ENCODE measurements at places on chromosomes 2 and 18. TPM values are rescaled to one million over a fixed set of nuclear protein-coding genes. Genes with fewer than 3 reads are reported as not detected.

GRCh38 chr2:212941361-212941760, 210.1 kb downstream of the IKZF2 start:
- DNase-seq: no peak

- DNase-seq: no peak
Measured at GRCh38 chr18:9048236-9048635, 54.3 kb upstream of the NDUFV2 start.

- DNase-seq: no peak
Measured at GRCh38 chr2:172951554-172951953, 124.1 kb upstream of the MAP3K20 start.

GRCh38 chr2:134195341-134195740, 58.5 kb upstream of the MGAT5 start:
- DNase-seq: no peak

DNA sequence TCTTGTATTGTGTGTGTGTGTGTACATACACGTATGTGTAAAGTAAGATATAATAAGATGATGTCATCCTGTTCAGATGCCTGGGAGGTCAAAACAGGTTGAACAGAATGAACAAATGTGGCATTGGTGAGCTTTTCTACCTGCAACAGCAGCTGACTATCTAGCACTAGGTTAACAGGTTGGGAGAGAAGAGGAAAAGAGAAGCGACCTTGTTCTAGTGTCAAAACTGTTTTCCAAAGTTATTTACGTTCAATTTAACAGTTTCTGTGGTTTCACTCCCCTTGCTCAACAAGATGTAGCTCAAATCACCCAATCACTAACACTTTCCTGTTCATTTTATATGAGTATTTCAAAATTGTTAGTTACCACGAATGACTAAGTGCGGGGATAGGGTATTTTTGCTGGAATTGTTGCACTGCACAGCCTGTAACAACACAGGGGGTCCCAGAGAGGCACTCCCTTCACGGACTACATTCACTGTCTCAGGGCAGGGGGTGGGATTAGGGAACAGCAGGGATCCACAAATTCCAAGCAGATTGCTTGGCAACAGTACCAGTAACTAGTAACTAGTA, 67.5 kb upstream of the DTNB start:
- peak; percentile 66 for DNase-seq

DNA sequence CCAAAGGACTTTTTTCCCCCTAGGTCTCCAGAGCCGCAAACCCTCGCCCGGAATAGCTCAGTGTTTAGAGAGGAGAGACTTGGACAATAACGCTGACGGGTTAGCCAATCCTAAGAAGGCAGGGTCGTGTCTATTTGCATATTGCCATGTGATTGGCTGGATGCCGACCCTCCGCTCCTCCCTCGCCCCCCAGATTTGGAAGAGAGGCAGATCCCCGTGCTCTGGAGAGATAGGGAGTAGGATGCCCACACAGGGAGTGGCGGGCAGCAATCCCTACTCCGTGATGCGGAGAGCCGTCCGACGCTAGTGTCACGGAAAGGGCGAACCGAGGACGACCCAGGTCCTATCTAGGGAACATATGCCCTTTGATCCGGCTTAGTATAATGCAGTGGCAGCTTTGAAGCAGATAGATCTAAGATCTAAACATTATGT, 1.4 kb downstream of the WNT6 start:
- peak; percentile 78 for DNase-seq

GRCh38 chr2:3610881-3611505, 16.1 kb downstream of the COLEC11 start:
- no peak for DNase-seq

GRCh38 chr2:37771600-37772088, 100.2 kb upstream of the CDC42EP3 start:
- DNase-seq: peak; percentile 83

DNA sequence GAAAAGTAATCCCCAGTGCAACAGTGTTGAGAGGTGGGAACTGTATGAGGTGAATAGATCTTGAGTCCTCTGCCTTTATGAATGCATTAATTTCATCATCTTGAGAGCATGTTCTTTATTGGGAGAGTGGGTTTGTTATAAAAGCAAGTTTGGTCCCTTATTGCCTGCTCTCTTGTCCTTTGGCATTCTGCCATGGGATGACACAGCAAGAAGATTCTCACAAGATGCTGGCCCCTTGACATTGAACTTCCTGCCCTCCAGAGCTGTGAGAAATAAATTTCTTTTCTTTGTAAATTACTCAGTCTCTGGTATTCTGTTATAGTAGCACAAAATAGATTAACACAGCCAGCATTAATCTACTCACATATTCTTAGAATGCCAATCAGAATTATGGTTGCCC, 108.6 kb downstream of the EHBP1 start:
- DNase-seq: peak; percentile 88

DNA sequence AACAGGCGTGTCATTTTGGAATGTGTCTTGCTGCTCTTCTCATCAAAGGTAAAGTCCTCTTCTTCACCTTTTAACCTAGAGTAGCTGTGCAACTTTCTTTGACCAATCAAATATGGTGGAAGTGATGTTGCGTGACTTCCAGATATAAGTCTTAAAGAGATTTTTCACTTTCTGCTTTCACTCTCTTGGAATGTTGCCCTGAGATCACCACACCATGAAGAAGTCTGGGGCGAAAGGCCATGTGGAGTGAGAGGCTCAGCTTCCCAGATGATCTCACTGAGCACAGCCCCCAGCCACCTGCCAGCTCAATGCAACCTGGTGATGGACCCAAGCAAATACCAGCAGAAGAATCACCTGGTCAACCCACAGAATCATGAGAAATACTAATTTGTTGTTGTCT, 7.1 kb upstream of the GALNT3 start:
- DNase-seq: no peak

DNA sequence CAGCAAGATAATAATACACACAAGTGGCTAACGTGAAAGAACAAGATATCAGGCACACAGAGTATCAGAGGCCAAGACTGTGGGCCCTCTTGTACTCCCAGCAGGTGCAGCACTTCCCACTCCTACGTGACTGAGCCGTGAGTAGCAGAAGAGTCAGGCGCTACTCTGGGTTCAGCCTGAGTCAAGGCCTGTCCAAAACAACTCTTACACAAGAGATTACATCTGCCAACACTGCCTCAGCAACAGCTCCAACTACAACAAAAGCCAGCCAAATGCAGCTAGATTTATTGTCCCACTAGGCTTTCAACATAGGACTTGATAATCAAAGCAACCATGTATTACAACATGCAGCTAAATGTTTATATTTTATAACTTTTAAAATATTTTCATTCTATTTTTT, 56.2 kb downstream of the ITSN2 start:
- DNase-seq: peak; percentile 89

DNA sequence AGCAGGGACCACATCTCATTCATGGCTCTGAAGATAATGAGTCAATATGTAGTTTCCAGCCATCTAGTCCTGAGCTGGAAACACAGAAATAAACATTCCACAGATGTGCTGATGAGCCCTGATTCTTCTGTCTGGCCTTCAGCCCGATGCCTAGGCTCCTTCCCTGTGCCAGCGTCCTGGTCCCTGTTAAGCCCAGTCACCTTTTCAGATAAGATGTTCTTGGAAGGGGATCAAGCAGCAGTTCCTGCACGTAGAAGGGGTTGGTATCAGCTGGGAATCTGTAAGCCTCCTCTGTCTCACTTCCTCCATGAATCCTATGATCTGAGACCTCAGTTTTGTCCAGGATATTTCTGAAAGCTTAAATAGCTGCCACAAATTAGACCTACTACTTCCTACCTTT, 149.3 kb downstream of the TTC32 start:
- DNase-seq: no peak

GRCh38 chr2:15761910-15762309, 170.2 kb downstream of the DDX1 start:
- DNase-seq: no peak

DNA sequence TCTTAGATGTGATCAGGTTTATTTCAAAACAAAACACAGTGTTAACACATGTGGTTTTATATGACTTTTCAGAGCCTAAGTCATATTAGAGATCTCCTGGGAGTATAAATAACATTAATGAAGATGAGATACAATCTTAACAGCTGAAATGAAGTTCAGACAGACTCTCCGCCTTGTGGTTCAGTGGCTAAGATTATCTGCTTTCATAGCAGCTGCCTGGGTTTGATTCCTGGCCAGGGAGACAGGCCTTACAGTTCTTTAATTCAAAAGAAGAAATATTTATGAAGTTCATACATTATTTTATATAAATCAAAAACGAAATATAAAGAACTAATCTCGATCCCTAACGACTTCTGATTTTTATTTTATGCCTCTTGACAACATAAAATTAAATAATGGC, 35.2 kb upstream of the TTC32 start:
- DNase-seq: peak; percentile 50

GRCh38 chr18:62531078-62531477, 8.3 kb downstream of the ZCCHC2 start:
- no peak for DNase-seq

DNA sequence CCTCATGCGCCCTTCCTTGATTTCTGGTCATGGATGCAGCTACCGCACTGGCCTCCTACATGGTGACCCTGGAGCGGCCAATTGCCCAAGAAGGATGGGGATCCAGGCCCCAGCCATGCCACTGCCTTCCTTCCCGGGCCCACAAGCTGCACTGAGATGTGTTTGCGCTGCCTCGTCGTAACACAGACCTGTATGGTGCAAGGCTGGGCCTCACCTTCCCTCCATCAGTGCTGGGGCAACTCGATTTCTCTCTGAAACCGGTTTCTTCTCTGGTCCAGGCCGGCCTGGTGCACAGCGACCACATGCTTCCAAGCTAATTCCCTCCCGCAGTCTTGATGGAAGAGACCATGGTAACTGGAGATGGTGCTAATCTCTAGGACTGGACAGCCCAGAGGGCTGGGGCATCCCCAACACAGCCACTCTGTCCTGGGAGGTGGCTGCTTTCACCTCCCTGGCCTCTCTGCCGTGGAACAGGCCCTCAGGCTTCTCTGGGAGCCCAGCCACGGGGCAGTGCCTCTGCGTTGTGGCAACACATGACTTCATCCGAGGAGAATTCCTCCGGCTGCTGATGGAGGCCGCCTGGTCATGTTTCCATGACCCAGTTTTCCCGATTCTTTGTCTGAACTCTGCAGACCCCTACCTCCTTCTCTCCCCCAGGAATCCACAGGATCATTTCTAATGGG, 184.2 kb downstream of the GLI2 start:
- peak; percentile 17 for DNase-seq

DNA sequence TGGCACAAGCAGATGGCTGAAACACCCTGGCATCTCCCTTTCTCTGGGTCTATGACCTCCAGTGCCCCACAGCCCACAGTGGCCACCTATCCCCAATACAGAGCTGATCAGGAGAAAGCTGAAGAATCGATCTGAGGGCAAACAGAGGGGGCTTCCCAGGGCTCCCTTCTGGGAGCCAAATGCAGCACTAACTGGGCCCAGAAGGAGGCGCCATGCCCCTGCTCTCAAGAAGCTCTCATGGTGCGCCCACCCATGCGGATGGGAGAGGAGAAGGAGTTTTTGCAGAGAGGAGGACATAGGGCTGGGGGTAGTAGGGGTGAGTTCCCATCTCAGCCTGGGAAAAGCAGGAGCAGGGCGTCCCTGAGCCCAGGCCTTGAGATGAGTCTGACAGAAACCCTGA, 787.3 kb upstream of the RAB6C start:
- DNase-seq: no peak

- no peak for DNase-seq
Measured at GRCh38 chr2:72013726-72014125, 133.9 kb downstream of the CYP26B1 start.

- DNase-seq: peak; percentile 60
Measured at GRCh38 chr2:220394433-220394832, 767.0 kb downstream of the SLC4A3 start.

GRCh38 chr2:108323619-108324018, 34.9 kb downstream of the SULT1C2 start:
- peak; percentile 72 for DNase-seq

- no peak for DNase-seq
Measured at GRCh38 chr18:45938488-45938935, 28.6 kb downstream of the EPG5 start.

DNA sequence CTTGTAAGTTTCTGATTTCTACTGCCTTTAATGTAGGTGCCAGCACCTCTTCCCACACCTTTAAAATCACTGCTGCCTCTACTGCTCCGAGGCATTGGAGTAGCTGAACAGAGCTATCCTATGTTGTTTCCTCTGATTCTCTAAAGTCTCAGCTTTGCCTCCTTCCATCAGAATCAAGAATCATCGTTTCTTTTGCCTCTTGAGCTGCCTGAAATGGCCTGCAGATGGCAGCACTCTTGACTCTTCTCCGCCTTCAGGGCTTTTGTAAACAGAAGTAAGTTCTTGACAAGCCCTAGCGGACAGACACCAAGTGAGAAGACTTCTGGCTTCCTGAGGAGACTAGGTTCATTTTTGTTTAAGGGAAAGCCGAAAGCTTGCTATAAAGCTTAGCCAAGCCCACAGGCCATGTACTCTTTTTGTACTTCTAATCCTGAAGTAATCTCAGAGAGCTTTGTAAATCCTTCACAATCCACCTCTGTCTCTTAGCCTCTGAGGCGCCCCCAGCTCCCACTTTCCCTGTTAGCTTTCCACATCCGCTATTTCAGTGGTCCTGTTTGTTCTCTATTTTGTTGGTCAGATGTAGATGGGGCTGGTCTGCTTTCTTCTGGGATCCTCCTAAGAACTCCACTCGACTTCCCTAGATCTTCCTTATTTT, 48.4 kb downstream of the GTF3C3 start:
- DNase-seq: peak; percentile 26

DNA sequence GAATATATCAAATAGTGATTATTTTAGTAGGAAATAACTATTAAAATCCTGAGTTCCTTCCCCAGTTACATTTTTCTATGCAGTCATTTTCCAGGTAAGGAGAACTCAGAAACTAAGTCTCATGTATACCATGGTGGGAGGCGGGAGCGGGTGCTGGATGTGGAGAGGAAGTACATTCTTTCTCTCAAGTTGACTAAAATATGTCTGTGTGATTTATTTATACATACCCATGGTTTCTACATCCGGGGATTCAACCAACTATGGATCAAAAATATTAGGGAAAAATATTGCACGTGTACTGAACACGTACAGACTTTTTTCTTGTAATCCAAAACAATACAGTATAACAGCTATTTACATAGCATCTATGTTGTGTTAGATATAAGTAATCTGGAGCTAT, 6.8 kb downstream of the ZCCHC2 start:
- no peak for DNase-seq

GRCh38 chr18:25282282-25282681, 69.7 kb downstream of the ZNF521 start:
- no peak for DNase-seq

DNA sequence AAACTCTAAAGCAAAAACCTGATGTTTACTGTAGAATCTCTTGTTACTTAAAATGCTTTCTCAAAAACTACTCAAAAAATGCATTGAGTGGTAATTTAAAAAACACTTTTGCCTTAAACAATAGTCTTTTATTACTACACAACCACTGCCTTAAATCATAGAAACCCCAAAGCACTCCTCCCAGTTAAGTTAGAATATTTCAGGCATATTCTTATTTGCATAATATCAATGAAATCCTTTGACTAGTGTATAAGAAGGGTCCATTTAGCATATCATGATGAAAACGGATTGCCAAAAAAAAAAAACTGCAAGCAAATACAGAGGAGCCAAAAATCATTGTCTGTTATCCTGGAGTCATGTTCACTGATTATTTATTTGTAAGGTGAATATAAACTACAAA, 119.2 kb downstream of the PTPRM start:
- no peak for DNase-seq

The DPP4 gene
- 27.7 TPM for total RNA-seq

The MROH2A gene
- total RNA-seq: not detected

The DIS3L2 gene
- total RNA-seq: 12.5 TPM

The CPLX4 gene
- not detected for total RNA-seq

The PTPRN gene
- 1.5 TPM for total RNA-seq

The ST8SIA5 gene
- 1.2 TPM for total RNA-seq

The PIEZO2 gene
- 3.3 TPM for total RNA-seq

The DSG4 gene
- not detected for total RNA-seq

The PROM2 gene
- total RNA-seq: 0.06 TPM

The SLC9A4 gene
- total RNA-seq: 0.06 TPM

The PLCD4 gene
- 6.6 TPM for total RNA-seq

Measured in LHCN-M2 (cell line).